ENCODE measurements at places on chromosomes 11 and 22. TPM values are rescaled to one million over a fixed set of nuclear protein-coding genes. Genes with fewer than 3 reads are reported as not detected.

DNA sequence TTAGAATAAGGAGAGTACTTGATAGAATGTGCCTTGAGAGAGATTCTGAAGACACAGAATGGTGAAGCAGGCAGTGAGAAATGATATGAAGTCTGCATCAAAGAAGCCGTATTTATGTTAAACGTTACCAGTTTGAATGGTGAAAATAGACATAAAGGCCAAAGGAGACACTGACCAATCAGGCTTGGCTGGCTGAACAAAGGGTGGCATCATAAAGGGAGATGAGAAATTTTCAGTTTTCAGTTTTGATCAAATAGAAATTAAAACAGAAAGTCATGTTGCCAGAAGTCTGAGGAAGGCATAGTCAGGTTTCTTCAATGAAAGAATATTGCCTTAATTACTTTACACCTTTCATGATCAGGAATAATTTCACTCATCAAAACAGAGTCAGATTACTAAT is 6.6 kb downstream of the OR51F1 start:
- no peak for DNase-seq

The YPEL1 gene
- total RNA-seq, result 11.0 TPM

DNA sequence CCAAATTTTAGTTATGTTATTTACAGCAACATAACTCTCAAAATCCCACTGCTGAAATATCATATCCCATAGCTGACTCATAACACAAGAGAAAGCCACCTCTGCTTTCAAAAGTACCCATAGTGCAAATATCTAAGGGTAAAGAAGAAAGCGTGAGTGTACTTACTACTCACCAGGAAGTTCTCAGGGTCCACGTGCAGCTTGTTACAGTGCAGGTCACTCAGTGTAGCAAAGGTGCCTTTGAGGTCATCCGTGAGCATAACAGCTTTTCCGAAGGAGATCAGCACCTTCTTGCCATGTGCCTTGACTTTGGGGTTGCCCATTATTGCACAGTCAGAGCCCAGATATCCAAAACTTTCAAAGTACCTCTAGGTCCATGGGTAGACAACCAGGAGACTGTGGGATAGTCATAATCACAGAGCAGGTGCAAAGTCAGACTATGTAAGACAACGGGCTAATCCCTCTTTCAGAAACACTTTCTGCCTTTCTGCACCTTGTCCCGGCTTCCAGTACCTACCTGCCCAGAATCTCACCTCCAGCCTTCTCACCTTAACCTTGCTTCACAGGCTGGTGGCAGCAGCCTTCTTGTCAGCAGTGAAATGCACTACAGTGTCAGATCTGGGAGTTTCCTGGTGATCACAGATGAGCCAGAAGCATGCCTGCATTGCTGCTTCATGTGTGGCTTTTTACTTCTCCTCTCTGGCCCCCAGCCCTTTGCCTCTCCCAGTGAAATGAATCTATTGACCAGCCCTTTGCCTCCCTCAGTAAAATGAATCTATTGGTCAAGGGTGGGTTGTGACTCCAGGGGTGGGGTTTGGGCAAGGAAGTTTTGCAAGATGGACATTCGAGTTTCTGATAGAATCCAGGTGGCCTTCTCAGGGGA is 6.5 kb downstream of the HBG1 start:
- DNase-seq, result no peak

DNA sequence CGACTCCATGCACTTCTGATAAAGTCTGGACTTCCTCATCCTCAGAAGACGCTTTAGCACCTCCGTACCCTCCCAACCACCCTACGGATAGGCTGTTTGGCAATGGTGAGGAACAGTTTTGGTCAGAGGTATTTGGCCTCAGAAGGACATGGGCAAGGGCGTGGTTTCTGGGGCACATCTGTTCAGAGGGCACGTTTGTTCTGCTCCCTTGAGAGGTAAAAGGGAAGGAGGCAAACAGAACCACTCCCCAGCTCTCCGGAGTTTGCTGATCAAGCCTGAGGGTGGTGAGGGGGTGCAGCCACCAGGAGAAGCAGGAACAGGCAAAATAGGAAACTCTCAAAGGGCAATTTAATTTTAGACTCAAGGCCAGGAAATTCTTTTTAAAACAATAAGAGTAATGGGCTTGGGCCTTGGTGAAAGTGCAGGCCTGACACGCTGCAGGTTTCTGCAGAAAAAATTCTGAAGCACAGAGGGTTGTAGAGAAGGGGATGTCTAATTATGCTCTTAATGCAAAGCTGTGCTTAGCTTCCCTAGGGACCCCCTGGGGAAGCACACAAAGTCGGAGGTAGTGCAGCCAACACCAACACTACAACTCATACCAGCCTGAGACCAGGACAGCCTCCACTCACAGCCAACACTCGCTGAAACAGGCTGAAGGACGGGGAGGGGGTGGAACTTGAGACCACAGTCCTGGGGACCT is 23.3 kb downstream of the ETS1 start:
- no peak for DNase-seq

The SYT12 gene
- total RNA-seq, result not detected

DNA sequence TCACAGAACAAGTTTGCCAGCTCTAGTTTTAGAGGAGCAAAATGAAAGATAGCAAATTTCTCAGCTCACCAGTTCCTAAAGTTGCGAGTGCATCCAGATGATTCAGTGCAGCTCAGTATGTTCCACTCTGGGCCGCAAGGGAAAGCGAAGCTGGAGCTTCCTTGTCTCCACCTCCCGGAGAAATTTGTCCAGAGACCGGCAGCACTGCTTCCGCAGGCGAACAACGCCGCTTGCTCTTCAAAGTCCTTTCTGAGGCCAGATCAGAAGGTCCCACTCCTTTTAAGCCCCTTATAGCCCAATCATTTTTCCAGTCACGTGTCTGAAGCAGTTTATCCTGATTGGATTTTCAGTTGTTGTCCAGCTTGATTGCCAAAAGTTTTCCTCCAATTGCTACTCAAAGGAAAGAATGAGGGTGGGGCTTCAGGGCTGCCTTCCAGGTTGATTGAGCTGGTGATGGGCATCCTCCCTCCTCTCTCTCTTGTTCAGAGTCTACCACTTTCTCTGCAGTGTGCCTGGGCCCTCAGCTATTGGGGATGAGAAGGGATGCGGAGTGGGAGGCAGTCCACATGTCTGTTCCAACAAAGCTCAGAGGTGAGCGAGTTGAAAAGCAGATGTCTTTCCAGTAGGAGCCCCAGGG is at the start of gene ZNF280A:
Gene ZNF280A (minus strand): TSS at position 251 of the 637 bp plus-strand sequence. CDS start 4,640 bp downstream, outside the sequence.
- DNase-seq, result no peak

GRCh38 chr11:2477254-2477653 is 32.4 kb downstream of the KCNQ1 start:
- DNase-seq, result no peak

DNA sequence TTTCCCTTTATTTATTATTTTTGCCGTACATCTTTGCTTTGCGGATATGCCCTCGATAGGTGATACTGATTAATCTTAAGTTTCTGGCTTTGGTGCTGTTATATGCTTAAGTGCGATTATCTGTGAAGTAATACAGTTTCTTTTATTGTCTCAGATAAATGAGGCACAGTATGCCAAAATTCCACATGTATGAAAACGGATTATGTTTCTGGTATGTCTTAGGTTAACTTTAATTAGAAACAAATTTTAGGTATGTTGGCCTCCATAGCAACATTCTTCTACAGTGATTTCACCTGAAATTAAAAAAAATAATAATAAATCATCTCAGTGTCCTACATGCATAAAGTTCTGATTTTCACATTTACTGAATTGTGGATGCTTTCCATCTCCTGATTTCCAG is 119.2 kb downstream of the ARHGAP42 start:
- DNase-seq, result no peak

DNA sequence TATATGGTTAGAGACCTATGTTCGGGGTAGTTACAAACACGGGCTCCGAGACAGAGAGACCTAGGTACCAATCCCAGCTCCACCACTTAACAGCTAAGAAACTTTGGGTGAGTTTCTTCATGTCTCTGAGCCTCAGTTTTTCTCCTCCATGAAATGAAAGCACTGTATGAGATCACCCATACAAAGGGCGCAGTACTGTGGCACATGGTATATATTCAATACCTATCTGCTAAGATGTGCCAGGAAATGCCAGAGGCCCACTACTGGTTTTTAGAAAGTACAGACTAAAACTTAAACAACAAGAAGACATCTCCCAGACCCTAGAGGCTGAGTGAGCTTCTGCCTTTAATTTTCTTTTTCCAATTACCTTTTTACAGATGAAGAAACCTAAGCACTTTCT is 69.5 kb downstream of the SLC1A2 start:
- no peak for DNase-seq

The SMTNL1 gene
- not detected for total RNA-seq

Data from activated CD4-positive, alpha-beta T cell treated with anti-CD3 and anti-CD28 coated beads, Interleukin-2, amount 10 ng/mL, durations not matched to agents 7 days and 5 days (primary cell).